ENCODE measurements at places on chromosomes 4 and X.

DNA sequence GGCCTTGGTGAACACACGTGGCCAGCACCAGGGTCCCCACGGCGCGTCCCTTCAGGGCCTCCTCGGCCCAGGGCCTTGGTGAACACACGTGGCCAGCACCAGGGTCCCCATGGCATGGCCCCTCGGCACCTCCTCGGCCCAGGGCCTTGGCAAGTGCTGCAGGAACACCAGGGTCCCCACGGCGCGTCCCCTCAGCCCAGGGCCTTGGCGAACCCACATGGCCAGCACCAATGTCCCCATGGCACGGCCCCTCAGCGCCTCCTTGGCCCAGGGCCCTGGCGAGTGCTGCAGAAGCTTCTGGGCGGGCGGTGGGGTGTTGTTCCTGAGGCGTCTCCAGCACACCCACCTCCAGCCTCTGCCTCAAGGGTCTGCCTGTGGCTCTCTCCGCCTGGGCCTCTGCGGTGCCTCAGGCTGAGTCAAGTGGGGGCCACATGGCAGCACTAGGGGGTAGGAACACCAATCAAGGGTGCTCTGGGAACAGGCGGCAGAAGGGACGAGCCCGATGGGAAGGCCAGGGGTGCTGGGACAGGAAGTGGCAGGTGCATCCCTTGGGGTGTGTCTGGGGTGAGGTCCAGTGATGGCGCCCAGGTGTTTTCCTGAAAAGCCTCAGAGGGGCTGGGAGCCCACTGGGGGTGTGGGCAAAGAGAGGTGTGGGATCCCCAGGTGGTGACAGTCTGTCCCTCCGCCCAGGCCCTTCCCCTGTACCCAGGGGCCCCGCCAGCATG is 41.8 kb upstream of the CPLX1 start:
- no peak for DNase-seq

DNA sequence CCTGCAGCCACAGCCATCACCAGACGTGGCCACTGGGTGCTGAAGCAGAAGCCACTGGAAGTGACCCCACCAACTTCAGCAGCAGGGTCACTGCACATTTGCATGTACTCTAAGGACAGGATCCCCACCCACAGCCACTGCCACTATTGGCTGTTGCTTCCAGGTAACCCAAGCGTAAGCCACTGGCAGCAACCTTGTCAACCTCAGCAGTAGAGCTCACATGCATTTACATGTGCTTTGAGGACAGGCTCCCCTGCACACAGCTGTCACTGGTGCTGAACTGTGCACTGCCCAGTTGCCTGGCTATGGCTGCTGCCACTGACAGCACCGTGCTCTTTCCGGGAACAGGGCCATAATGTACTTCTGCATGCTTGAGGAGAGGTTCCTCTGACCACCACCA is 332.4 kb upstream of the DMD start:
- DNase-seq = no peak

- no peak for DNase-seq
These were observed 49.6 kb downstream of the PROM1 start for GRCh38 chr4:16034010-16034748.

DNA sequence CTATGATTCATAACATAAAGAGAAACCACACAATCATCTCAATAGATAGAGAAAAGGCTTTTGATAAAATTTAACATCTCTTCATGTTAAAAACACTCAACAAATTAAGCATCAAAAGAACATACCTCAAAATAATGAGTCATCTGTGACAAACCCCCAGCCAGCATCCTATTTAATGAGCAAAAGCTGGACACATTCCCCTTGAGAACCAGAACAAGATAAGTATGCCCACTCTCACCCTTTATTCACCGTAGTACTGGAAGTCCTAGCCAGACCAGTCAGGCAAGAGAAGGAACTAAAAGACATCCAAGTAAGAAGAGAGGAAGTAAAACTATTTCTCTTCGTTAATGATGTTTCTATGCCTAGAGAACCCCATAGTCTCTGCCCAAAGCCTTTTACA is 507.2 kb downstream of the PABPC4L start:
- DNase-seq = no peak

- DNase-seq = no peak
These were observed 101.8 kb upstream of the NPY2R start for GRCh38 chr4:155106629-155107028.

- no peak for DNase-seq
These were observed 3.9 kb upstream of the FAAH2 start for GRCh38 chrX:57282568-57282967.

GRCh38 chr4:25993395-25994185 is 79.6 kb downstream of the SMIM20 start:
- DNase-seq = no peak

DNA sequence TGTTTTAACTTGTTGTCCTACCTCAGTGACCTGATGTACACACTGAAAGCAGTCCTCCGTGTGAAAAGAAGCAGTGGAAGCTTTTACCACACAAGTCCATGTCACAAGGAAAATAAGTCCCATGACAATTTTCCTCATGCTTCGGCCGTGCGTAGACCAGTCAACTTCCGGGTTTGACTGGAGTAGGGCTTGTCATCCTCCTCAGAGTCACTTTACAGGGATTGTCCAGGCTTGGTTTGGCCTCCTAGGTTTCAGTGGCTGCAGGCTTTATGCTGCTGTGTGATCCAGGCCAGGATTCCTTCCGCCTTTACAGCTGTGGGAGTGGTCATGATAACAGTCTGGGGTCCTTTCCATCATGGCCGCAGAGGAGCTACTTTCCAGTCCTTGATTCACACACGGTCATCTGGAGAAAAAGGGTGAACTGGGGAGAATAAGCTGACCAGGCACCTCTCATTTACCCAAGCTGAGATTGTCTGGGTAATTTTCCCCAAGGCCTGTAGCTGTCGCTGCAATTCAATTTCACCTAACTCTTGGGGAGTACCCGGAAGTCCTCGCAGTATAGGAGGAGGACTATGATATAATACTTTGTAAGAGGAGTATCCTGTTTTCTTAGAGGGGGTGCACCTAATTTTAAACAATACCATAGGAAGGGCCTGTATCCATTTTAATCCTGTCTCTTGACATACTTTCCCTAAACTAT is 206.1 kb upstream of the KLF8 start:
- no peak for DNase-seq

- no peak for DNase-seq
These were observed 14.8 kb downstream of the PJA1 start for GRCh38 chrX:69150281-69150960.
